ENCODE measurements at places on chromosomes 5 and 9.

DNA sequence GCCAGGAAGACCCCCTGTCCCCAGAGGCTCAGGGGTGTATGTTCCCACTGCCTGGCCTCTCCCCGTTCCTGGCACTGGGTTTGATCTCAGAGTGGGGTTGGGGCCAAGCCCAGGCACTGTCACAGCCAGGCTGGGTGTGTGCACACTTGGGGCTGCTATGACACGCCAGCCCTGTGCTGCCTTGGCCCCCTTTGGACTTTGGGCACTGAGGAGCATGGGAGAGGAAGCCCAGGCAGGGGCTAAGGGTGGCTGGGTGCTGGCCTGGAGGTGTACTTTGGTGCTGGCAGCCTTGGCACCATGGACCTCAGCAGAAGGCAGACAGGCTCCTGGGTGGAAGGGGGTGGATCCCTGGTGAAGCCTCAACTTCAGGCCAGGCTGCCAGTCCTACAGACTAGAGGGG is 223.6 kb upstream of the ISL1 start:
- DNase-seq = no peak

- no peak for DNase-seq
Observed at GRCh38 chr9:111298731-111299598, 31.1 kb downstream of the OR2K2 start.

DNA sequence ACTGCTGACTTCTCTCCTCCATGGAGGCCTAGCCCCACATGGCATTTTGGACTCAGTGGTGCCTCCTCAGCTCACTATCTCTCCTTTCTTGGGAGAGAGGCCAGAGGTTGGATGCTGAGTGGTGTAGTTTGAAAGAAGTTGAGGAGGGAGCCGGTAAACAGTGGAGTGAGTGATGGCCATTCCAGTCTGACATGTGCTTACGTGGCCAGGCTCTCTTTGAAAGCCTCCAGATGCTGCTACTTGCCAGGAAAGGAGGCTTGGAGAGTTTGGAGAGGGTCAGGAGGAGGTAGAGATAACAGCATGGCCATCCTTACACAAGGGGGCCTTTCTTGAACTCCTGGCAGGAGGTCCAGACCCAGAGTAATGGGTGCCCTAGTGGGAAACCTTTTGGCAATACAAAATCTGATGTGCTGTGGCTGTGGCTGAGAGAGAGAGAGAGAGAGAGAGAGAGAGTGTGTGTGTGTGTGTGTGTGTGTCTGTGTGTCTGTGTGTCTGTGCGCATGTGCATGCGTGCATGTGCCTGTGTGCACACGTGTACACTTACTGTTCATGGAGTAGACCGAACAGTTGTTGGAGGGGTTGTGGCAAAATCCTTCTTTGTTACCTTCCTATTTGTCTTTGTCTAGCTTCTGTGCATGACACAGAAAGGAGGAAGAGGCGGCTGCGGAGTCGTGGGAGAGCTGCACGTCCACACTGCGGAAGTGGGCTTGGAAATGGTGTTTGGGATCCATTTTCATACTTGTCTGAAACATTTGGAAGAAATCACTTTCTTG is 37.8 kb downstream of the RALGPS1 start:
- no peak for DNase-seq

DNA sequence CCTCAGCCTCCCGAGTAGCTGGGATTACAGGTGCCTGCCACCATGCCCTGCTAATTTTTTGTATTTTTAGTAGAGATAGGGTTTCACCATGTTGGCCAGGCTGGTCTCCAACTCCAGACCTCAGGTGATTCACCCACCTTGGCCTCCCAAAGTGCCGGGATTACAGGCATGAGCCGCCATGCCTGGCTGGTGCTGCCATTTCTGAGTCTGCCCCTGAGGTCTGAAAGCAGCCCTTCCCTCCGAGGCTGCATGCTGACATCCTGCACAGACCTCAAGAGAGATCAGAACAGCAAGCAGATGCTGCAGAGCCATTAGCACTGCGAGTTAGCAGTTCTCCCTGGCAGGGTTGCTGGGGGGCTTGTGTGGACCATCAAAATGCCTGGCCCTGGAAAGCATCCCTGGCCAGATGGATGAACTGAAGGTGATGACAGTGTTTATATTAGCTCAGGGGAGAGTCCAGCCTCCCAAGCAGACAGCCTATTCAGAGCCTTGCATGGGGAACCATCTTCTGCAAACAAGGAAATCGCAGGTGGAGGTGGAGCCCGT is 176.5 kb upstream of the PANK3 start:
- no peak for DNase-seq

DNA sequence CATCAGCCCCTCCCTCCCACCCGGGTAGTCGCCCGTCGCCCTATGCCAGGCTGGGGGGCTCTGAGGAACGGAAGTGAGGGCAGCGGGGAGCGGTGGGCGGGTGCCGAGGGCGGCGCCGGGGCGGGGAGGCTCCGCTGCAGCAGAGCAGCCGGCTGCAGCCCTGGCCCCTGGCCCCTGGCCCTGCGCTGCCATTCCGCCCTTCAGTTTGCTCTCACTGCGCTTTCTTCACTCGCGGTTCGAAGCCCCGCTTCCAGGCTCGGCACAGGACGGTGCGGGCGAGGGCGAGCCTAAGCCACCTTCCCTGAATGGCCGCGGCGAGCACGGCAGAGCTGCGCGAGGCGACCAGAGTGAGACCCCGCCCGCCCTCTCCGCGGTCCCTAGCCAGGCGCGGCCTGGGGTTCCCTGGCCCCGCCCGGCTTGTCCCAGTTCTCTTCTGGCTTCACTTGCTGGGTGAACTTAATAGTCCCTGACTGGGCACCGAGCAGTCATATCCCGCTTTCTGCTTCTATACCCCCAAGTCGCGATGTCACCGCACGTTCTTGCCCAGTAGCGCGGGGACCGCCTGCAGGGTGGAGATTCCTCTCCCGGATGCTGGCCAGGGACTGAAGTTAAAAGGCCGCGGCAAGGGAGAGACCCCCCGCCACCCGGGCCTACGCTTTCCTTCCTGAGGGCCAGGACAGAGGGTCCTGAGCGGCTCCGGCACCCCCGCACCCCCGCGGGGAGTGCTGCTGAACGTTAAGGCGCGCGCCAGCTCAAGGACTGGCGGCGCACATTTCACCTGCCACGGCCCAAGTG is 623 bp upstream of the TRIM36 start:
- no peak for DNase-seq
